ENCODE measurements at places on chromosomes 2 and 18.

- no peak for DNase-seq
Measured at GRCh38 chr2:148653437-148653836, 8.9 kb downstream of the EPC2 start.

DNA sequence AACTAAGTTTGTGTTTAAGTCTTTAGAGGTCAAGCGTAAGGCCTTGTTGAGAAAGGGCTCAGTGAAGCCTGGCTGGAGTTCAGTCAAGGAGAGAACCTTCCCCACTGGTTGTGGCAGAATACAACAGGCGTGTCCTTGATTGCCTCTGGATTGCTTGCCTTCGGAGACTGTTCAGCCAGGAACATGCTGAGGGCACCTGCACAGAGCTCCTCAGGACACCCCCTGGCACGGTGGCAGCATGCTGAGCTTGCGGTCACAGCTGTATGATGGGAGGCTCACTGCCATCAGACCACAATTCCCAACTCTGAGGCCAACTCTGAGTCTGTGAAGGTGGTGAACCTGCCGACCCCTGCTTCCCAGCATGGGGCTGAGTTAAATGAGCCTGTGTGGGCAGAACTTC, 130.0 kb downstream of the LPIN1 start:
- DNase-seq, result no peak

GRCh38 chr2:58560531-58560930, 319.4 kb upstream of the FANCL start:
- DNase-seq, result no peak

DNA sequence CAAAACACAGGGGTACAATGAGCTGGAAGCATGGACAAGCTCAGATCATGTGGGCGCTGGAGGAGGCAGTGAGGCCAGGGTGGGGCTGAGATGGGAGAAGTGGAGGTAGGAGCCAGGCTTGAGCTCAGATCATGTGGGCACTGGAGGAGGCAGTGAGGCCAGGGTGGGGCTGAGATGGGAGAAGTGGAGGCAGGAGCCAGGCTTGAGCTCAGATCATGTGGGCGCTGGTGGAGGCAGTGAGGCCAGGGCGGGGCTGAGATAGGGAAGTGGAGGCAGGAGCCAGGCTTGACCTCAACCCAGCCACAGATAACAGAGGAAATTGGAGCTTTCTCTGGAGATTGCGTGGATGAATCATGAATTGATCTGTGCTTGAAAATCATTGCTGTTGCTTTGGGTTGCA, 48.3 kb upstream of the TMEM18 start:
- DNase-seq, result no peak

DNA sequence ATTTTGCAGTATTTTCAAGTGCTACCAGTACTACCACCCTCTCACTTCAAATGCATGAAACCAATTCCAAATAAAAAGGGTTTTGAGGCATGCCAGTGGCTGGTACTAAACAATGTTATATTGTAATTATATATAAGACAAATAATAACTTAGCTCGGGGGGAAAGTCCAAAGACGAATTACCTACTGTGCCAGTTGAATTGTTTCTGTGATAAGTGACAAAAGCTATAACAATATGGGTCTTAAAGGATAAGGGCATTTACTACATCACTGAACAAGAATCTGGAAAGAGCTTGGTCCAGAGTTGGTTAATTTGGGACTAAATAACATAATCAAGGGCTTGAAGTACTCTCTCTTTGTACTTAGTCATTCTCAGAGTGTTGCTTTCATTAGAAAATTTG, 404.7 kb upstream of the CHAC2 start:
- no peak for DNase-seq

DNA sequence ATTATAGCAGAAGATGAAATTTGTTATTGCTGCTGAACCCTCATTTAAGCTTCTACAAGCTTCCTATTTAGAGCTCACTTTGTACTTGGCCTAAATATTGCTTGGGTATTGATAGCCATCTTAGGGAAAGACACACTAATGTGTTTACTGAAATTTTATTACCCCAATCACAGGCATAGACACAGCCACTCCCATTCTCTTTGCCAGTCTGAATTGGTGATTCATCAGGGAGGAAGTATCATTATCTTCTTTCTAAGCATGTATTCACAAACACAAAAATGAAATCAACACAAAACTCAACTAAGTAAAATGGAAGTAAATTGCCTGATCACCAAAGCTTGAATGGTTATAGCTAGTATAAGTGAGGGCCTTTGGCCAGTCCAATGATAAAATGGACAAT, 666.3 kb downstream of the TSN start:
- no peak for DNase-seq

- no peak for DNase-seq
Measured at GRCh38 chr2:1246239-1246638, 167.0 kb upstream of the TPO start.

GRCh38 chr18:6646801-6647200, 82.7 kb upstream of the ARHGAP28 start:
- DNase-seq, result no peak

- DNase-seq, result no peak
Measured at GRCh38 chr2:174482854-174483253, 4.0 kb downstream of the GPR155 start.

DNA sequence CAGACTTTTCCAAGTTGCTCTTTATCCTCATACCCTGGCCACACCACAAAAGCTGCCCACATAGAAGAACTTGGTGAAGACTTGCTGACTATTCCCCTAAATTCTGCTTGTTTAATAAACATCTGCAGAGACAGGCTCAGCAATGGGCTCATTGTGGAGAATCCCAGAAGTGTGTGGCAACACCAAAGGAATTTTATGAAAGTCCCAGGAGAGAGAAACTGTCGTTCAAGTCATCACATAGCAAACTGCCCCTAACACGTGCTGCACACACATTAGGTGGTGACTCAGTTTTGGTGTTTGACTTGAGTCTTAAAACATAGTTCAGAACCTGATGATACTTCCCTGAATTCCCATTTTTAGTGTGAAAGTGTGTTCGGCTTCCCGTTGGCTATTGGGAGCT, 38.6 kb downstream of the CYP1B1 start:
- no peak for DNase-seq

DNA sequence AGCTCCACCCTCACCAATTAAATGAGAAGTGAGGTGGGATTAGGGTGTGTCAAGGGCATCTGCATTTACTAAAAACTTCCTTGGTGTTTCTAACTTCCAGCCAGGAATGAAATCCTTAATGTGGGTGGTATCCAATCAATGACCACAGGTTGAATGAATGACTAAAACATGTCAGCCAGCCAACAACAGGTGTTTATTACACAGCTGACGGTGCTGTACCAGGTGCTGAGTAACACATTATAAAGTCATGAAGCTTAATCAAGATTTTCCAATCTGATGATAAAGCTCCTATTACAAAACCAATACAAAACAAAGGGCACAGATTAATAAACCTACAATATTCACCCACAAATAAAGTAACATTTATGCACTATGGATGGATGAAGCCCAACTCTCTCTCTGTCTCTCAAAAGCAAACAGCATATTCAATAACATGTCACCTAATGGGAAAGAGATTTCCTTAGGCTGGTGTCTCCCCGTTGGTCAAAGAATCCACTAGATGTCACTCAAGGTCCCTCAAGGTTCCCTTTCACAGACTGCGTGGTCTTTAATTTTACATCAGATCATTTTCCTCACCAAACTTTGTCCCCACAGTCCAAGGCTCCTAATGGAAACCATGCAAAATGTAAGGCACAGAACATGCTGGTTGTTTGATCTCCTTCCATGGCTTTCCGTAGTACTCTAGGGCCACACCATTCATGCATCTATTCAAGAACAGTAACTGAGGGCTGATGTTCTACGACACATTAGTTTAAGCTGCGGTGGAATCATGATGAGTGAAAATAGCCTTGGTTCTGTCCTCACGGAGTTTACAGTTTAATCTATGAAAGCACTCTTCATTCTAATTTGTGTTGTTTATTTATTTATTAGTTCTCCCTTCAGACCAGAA, 6.4 kb upstream of the PTPN4 start:
- DNase-seq, result no peak

GRCh38 chr2:54577944-54578647, 122.0 kb downstream of the SPTBN1 start:
- DNase-seq, result no peak

DNA sequence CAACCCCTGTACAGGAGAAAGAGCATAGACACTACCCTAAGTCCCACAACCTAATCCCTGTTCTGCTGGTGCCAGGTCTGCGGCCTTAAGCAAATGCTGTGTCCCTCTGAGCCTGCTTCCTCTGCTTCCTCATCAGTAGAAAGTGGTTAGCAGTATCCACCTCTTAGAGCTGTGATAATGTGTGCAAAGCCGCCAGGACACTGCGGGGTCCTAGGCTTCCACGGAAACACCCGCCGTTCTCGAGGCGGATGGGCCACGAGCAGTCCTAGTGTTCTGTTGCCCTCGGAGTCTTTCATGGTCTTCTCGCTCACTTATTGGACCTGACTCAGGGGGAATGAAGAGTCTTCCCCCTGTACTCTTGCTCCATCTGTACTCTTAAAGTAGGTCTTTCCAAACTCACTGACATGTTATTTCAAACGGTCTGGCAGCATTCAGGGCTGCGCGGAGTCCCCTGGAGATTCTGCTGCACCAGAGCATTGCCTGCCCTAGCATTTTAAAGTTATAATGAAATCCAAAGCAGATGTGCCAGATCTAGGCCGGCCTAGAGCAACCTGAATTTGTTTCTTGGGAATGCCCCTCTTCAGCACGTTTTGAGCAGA, 107.2 kb upstream of the ZNF236 start:
- no peak for DNase-seq

- DNase-seq, result no peak
Measured at GRCh38 chr2:25479761-25480160, 138.0 kb upstream of the DNMT3A start.

GRCh38 chr2:105822186-105822585, 77.5 kb downstream of the NCK2 start:
- no peak for DNase-seq

DNA sequence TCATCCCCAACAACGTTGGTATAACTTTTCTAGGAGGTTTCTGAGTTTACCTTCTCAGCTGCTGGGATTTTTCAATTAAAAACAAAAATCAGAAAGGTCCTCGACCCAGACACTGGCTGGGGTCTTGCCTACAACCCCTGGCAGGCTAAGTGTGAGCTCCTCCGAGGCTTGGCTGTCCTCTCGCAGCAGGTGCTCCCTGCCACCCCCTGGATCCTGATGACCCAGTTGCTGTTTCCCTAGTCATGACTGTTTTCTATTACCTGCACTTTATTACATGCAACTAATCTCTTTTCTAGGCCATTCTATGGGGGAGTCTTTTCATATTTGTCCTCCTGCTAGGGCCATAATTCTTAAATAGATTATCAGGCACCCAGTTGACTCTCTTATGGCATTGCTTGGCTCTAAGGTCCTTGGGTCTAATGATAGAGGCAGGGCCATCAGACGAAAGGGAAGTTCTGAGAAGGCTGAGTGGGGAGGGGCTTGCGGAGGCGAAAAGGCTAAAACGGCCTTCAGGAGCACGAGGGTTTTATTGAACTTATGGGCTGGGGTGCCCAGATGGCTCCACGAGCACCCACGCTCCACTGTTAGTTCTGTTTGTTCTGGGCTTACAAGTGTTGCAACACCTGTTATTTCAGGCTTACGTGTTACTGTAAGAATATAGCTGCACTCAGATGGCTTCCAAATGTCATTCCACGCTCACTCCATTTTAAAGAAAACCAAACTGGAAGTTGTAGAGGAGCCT, 166.0 kb downstream of the NCK2 start:
- no peak for DNase-seq

DNA sequence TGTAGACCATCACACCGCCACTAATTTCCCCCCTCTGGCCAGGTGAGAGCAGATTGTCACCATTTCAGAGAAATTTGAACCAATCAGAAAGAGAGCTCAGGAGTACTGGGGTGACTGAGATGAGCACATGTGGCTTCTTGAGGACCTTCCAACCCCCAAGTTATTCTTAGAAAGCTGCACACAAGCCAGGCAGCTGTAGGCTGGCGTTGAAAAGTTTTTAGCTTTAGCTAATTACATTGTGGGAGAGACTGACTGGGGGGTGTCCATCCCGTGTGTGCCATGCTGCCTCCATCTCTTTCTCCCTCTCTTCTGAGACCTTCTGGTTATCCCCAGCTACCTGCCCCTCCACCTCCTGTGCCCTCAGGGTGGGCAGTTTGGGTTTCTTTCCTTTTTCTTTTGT, 154.0 kb downstream of the AGAP1 start:
- no peak for DNase-seq

DNA sequence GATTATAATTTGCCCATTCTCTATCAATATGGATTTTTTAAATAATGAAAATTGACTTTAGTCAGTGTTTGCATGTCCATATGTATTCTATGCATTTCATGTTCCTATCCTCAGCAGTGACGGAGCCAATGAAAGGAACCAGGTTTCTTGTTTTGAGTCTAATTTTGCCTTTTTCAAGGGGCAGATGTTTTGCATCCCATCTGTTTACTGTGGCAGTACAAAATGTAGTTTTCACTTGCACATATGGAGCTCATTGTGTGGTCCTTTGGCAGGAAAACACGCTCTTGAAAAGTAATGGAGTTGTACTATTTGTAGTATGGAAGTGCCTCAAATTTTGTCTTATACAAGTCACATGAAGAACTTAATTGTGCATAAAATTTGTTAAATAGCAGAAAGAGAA, 127.8 kb downstream of the AGPS start:
- no peak for DNase-seq

DNA sequence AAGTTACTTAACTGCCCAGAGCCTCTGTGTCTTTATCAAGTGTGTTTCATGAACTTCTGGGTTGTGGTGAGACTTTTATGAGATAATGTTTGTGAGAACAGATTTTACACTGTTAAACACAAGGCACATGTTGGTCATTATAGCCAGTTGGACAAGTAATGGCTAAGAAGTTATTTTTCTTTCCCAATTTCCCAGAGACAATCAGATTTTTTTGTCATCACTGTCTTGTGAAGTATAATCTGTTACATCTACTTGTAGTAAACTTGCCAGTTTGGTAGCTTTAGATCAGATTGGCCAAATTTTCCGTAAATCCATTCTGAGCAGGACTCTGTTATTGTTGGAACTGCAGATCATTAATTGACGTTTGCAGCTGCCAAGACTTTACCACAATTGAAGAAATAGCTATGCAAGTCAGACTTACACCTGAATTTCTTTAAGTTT, 838.8 kb downstream of the SLC4A3 start:
- DNase-seq, result no peak

GRCh38 chr2:8761529-8762164, 75.8 kb downstream of the KIDINS220 start:
- DNase-seq, result peak; percentile 11

DNA sequence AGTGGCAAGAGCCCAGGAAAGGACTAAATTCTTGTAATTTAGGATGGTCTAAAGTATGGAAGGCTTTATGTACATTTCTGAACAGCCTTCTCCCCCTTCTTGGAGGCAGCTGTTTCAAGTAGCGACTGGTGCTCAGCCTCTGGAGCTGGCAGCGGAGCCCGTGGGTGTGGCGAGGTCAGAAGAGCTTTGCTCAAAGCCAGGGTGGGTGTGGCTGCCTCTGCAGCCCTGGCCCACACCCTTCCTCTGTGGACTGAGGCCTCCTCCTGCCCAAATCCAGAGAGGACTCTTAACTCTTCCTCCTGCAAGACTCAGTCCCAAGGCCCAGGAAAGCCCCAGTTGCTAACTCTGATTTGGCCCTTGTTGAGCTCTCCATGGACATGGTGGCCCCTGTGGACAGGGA, 202.1 kb upstream of the REV1 start:
- no peak for DNase-seq
